ENCODE measurements at places on chromosomes 7 and 10.

DNA sequence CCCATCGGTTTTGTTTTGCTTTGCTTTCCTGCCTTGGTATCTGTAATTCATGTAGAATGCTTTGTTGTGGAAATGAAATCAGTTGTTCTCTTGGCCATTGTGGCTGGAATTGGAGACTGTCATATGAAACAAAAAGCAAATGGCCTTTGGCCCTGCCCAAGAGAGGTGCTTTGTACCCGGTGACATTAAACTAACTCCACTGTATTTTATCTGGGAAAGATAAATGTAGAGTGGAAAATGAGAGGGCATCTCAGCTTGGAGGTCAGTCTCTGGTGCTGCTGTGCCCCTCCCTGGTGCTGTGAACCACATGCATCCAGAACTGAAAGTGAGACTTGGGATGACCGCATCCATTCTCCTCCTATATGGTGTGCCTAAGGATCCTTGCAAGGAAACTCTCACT is 75.4 kb downstream of the CDK1 start:
- no peak for DNase-seq

DNA sequence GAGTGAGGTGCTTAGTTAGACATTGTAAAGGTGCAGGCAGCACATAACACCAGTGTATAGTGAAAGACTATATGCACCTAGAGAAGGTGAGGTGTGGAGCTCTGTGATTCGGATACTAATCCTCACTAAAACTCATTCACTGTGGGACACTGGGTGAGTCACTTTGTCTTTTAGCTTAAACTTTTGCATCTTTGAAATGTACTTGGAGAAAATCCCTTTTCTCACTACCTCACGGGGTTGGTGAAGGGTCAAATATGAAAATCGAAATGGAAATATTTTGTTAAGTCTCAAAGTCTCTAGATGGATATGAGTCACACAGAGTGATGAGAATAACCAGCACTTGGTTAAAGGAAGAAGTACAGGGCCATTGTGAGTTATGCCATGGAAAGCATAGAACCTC is 38.0 kb downstream of the MDFIC start:
- DNase-seq = no peak

DNA sequence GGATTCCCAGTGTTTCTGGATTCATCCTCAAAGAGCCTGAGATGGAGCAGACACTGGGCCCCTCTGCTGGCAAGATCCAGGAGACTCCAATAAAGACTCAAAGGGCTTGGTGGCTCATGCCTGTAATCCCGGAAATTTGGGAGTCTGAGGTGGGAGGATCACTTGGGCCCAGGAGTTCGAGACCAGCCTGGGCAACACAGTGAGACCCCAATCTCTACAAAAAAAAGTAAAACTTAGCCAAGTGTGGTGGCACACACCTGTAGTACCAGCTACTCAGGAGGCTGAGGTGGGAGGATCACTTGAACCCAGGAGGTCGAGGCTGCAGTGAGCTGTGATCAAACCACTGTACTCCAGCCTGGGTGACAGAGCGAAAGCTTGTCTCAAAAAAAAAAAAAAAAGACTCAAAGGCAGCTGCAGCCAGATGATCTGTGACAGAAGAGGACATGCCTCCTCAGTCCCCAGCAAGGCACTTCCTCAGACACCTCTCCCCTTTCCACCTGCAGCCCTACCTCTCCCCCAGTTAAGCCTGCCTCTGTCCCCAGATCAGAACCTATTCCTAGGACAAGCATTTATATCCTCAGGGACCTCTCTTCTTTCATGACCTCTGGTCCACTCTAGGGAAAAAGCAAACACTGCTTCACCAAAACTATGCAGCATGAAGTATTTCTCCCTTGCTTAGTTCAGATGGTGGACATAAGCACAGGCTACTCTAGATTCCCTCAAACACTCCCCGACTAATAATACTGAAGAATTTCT is 27.9 kb downstream of the PDLIM1 start:
- no peak for DNase-seq

DNA sequence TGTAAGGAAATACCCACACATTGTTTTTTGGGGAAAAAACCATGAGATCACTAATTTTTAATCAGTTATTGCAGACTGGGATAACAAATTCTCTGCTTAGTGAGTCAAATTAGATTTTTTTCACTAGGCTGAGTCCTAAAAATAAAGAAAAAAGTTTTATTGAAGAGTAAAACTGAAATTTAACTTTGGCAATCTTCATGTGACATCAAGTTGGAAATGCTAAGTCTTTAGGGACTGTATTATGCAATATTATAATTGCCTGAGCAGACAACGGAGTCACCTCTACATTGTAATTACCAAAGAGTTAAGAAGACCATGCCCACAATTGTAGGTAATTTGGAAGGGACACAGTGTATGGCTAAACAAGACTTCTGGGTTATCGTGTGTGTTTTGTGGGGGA is 2.2 kb upstream of the CLEC5A start:
- DNase-seq = no peak

- DNase-seq = no peak
These were observed at the start of gene HMX3 for GRCh38 chr10:123135415-123136141. Gene HMX3, plus strand, starts transcription at chr10:123135970. Its CDS starts 81 bp downstream, at chr10:123136051.

DNA sequence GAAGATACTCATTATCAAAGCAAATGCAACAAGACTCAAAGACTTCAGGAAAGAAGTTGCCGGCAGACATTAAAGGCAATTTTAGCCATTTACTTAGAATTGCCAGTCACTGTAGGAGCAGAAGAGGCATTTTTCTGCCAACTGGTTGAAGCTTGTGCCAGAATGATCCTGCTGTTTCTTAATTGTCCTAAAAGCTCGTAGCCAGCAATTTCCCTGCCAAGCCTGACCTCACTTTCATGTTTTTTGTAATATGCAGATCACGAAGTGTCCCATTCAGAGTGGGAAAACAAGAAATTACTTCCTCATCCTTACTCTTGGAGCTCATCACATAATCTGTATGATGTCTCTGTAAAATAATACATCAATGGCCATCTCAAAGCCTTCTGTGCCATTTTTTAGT is 130.9 kb upstream of the ANKRD1 start:
- DNase-seq = no peak

GRCh38 chr10:45594276-45595157 is 78.1 kb downstream of the ZFAND4 start:
- peak; percentile 79 for DNase-seq

DNA sequence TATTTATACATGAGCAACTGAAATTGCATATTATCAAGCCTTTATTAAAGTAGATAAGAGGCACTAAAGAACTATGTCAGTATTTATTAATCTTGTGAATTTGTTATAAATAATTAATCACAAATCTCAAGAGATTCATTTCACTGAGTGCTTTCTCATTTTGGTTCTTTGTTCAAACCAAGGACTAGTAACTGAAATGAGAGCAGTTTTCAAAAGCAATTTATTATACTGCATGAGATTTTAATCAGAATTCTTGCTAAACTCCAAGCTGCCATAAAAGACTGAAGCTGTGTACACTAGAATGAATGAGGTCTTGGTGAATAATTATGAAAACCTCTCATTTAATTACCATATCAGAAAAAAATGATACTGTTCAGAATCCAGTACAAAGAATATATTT is 224.8 kb upstream of the IMMP2L start:
- no peak for DNase-seq

DNA sequence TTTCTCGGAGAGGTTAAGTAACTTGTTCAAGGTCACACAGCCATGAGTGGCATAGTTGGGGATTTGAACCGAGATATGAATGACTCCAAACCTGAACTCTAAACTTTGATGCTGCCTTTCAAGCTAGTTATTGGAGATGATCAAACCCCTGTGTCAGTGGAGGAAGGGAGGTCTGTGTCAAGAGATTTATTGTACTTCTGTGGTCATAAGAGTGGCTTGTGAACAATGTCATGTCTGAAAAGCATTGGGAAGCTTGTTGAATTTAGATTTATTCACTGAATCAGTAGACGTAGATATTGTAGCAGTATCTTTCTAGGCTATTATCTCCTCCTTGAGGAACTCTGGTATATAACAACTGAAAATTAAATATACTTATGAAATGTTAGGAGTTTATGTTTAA is 27.3 kb downstream of the SNX10 start:
- no peak for DNase-seq

DNA sequence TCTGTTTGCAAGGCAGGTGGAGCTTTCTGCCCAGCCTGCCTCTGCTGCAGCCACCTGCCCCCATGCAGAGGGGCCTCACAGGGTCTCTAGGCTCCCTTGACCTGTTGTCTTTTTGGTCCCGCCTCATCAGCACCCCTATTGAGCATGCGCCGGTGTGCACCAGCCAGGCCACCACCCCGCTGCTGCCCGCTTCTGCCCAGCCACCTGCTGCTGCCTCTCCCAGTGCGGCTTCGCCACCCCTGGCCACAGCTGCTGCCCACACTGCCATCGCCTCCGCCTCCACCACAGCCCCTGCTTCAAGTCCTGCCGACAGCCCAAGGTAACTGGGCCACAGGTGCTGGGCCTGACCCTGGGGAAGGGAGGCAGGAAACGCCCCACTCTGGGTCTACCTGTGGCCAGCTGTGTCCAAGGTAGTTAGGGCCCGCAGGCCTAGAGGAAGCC is 38.1 kb downstream of the LDB3 start:
- no peak for DNase-seq

DNA sequence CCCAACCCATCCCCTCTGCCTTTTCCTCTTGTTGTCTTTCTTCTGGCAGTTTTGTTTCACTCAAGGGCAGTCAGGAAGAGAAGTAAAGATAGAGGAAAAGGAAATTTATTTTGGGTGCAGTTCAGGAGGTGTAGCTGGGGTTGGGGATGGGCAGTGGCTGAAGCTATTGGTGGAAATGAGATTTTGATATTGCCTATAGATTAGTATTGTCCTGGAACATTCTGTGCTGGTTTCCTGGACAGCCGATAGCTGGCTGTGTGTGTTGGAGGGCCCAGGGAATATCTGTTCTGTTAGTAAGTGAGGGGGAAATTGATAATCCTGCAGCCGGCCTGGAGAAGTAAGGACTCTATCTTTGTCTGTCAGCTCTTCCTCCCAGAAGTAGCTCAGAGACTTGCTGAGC is 107.8 kb downstream of the AUTS2 start:
- DNase-seq = no peak

GRCh38 chr10:123147635-123148413 is at the start of gene HMX2:
Gene HMX2, plus strand, starts transcription at chr10:123148136. Its CDS starts 243 bp downstream, at chr10:123148379.
- DNase-seq = no peak

GRCh38 chr7:44490351-44491200 is at the start of gene NUDCD3:
Gene NUDCD3, minus strand, starts transcription at chr7:44490658. Its CDS starts 58 bp downstream, at chr7:44490600.
- peak; percentile 58 for DNase-seq

GRCh38 chr10:97518301-97519043 is 19.7 kb downstream of the UBTD1 start:
- no peak for DNase-seq

DNA sequence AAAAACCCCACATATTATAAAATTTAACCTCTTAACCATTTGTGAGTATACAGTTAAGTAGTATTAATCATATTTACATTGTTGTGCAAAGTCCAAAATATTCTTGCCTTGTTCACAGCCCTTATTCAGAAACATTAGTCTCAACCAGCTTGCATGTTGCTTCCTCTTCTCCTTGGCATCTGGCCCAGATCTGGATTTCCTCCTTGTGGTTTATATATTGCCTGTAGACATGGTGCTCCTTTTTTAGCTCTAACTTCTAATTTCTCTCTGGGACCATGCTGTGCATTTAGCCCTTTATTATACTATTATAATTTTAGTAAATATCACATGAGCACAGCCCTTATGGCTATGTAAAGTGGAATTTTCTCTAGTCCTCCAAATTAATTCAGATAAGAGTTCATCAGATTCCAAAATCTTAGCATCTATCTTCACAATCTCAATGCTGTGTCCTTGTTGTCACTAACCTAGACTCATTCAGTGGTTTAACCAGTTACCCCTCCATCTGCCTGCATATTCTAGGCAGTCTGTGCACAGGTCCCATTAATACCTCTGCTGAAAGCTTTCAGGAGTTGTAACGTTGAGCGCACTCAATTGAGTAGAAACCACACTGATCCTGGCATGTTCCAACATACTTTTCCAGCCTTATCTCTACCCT is 7.9 kb downstream of the CPED1 start:
- DNase-seq = peak; percentile 83

DNA sequence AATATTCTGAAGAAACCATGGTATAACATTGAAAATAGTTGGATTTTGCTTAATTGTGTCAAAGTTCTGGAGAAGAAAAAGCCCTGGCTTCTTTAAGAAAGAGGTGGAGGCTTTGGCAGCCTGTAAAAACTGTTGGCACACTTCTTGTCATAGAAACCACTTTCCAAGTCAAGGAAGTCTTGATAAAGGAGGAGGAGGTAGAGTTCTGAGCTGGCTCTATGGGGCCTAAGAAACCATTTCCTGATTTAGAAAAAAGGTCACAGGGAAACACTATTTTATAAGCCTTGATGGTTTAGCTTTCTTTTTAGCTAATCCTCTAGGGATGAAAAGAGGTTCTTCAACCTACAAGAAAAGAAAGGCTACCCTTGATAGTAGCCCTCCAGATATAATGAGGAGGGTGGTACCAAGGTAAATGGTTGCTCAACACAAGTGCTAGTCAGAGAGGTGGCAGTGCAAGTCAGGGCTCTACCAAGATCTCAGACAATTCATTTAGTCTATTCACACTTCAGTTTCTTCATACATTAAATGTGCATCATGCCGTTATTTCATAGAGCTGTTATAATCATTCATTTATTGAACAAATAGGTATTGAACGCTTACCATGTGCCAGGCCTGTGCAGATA is 346.9 kb downstream of the RNLS start:
- no peak for DNase-seq

DNA sequence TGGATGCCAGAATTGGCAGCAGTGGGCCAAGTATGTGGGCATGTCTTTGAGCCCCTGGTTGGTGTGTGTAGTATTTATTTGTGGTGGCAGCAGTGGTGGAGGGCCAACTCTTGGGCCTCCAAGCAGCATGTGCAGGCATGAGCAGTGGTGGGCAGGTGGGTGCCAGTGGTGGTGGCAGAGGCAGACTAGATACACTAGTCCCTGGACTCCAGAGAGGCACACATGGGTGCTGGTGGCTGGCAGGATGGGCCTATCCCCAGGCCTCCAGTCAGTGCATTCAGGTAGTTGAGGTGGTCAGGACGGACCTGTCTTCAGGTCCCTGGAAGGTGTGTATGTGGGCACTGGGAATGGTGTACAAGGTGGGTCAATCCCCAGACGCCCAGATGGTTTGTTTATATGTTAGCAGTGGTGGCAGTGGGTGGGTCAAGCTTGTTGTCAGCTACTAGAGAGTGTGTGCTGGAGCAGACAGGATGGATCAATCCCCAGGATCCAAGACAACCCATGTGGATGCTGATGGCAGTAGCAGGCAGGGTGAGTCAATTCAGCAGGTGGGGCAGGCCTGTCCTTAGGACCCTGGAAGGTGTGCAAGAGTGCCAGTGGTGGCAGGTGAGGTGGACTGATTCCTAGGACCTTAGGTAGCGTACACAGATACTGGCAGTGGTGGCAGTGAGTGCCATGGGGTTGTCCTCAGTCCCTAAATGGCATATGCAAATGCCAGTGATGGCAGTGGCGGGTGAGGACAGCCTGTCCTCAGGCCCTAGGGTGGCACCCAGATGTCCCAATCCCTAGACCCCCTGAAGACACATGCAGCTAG is 294.3 kb downstream of the RPS24 start:
- no peak for DNase-seq

DNA sequence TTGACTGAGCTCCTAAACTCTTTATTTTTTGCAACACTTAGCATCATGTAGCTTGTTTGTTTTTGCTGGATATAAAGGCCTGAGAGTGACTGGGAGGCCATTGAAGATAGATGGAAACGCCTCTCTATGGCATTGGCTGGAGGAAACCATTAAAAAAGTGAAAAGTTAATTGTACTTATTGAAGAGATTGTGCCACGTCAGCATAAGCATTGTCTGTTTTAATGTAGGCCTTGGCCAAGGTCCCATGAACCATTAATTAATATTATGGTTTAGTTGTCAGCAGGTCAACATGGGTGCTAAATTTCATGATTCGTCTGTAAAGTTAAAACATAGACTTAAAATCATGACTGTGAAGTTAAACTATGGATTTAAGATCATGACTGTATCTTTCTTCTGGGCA is 178.6 kb downstream of the GATA3 start:
- DNase-seq = no peak

- no peak for DNase-seq
These were observed 73.9 kb downstream of the CELF2 start for GRCh38 chr10:11091517-11092102.

Measured in GM04504 (cell line).